Endodermal cell (in vitro differentiated cells): ENCODE measurements at places on chromosomes 4 and X. TPM values are rescaled to one million over a fixed set of nuclear protein-coding genes. Genes with fewer than 3 reads are reported as not detected.

The QRFPR gene
- 0.22 TPM in 1 of 3 replicates, not detected in the others for total RNA-seq

DNA sequence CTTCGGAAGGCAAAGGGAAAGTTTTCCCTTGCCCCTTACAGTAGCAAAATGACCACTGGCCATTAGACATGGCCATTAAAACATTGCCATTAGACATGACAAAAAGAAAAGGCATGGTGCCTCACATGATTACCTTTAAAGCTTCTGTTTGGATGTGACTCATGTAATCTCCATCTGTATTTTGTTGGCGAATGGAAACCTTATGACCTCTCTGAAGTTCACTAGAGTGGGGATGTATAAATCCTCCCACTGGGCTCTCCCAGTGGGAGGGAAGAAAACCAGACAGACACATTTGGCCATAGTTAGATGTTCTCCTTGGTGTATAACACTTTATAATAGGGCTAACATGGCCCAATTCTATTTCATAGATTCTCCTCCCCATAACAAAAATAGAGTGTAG is 152.6 kb downstream of the MAGEB17 start:
- no peak for DNase-seq

The PIN4 gene
- 10.9 to 16.6 TPM (median 13.3 TPM) in 3 replicates for total RNA-seq

- no peak for DNase-seq
Observed at GRCh38 chrX:15242899-15243555, 26.9 kb downstream of the ASB9 start.

The MAMLD1 gene
- 0.45 and 0.68 TPM in 2 replicates for total RNA-seq

- DNase-seq = no peak
Observed at GRCh38 chr4:99485212-99485611, 25.6 kb upstream of the C4orf17 start.
